ENCODE measurements at places on chromosomes 7 and 10. TPM values are rescaled to one million over a fixed set of nuclear protein-coding genes. Genes with fewer than 3 reads are reported as not detected.

DNA sequence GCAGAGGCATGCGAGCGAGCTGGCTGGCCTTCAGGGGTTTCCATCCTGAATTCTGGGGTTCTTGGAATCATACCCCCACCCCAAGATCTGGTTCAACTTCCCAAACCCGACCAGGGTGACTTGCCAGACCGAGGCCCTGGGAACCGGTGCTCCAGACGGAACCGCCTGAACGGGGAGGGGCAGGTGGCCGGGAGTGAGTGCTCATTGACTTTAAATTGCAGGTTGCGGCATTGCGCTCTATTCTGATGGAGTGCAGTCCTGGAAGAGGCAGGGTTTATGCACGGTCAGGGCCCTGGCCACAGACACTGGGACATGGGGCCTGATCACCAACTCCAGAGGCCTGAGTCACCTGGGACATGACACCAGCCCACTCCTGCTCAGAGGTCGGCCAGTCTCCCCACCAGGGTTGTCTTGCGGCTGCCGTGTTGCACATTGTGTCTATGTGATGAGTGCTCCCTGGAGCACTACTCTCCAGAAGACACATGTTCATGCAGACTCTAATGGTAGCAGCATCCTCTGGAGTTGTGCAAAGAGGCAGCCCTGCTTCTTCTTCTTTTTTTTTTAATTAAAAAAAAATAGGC is 5.8 kb upstream of the DDIT4 start:
- no peaks in the 10 kb centered on the region for H3K36me3 ChIP-seq
- no peak overlapping the region for H3K27ac ChIP-seq
- H3K27me3 ChIP-seq: no peaks in the 10 kb centered on the region
- DNase-seq: no peak
- no peak overlapping the region for H3K4me3 ChIP-seq

Gene AZGP1
- total RNA-seq: not detected

GRCh38 chr10:126905776-126906703 is 812 bp downstream of the DOCK1 start:
- peak overlapping the region; percentile 86 for H3K27ac ChIP-seq
- H3K4me1 ChIP-seq: no peaks in the 10 kb centered on the region
- no peaks in the 10 kb centered on the region for H3K36me3 ChIP-seq
- no peaks in the 10 kb centered on the region for H3K27me3 ChIP-seq
- no peak for DNase-seq
- H3K4me3 ChIP-seq: peak overlapping the region; percentile 60

GRCh38 chr10:119509909-119510451 is 32.5 kb downstream of the RGS10 start:
- H3K4me3 ChIP-seq: no peak overlapping the region
- no peaks in the 10 kb centered on the region for H3K4me1 ChIP-seq
- no peaks in the 10 kb centered on the region for H3K36me3 ChIP-seq
- H3K27ac ChIP-seq: no peak overlapping the region
- H3K27me3 ChIP-seq: no peaks in the 10 kb centered on the region

- H3K36me3 ChIP-seq: no peaks in the 10 kb centered on the region
- no peaks in the 10 kb centered on the region for H3K4me1 ChIP-seq
- H3K27ac ChIP-seq: no peak overlapping the region
- no peaks in the 10 kb centered on the region for H3K27me3 ChIP-seq
- H3K4me3 ChIP-seq: no peak overlapping the region
Measured at GRCh38 chr10:4931587-4931986, 31.6 kb upstream of the AKR1C1 start.

GRCh38 chr7:88368686-88369085 is 62.0 kb upstream of the STEAP4 start:
- H3K27me3 ChIP-seq: no peaks in the 10 kb centered on the region
- no peak for DNase-seq
- H3K27ac ChIP-seq: no peak overlapping the region
- no peaks in the 10 kb centered on the region for H3K4me1 ChIP-seq

Gene FKBP6
- not detected for total RNA-seq

- H3K4me3 ChIP-seq: no peak overlapping the region
- no peak for DNase-seq
- no peak overlapping the region for H3K27ac ChIP-seq
- no peaks in the 10 kb centered on the region for H3K36me3 ChIP-seq
- H3K4me1 ChIP-seq: no peaks in the 10 kb centered on the region
Measured at GRCh38 chr10:4176500-4177281, 391.7 kb upstream of the KLF6 start.

Gene AKR1C1
- 6.3 TPM for total RNA-seq

- peak; percentile 68 for DNase-seq
- no peaks in the 10 kb centered on the region for H3K27me3 ChIP-seq
- peak overlapping the region; percentile 75 for H3K27ac ChIP-seq
- no peak overlapping the region for H3K4me3 ChIP-seq
Measured at GRCh38 chr10:71314028-71314693, 4.9 kb upstream of the SLC29A3 start.

GRCh38 chr10:21385996-21386585 is 139.4 kb downstream of the SKIDA1 start:
- no peaks in the 10 kb centered on the region for H3K4me1 ChIP-seq
- H3K27me3 ChIP-seq: no peaks in the 10 kb centered on the region
- DNase-seq: no peak
- H3K4me3 ChIP-seq: no peak overlapping the region
- no peaks in the 10 kb centered on the region for H3K36me3 ChIP-seq
- no peak overlapping the region for H3K27ac ChIP-seq

Gene NKX1-2
- not detected for total RNA-seq

DNA sequence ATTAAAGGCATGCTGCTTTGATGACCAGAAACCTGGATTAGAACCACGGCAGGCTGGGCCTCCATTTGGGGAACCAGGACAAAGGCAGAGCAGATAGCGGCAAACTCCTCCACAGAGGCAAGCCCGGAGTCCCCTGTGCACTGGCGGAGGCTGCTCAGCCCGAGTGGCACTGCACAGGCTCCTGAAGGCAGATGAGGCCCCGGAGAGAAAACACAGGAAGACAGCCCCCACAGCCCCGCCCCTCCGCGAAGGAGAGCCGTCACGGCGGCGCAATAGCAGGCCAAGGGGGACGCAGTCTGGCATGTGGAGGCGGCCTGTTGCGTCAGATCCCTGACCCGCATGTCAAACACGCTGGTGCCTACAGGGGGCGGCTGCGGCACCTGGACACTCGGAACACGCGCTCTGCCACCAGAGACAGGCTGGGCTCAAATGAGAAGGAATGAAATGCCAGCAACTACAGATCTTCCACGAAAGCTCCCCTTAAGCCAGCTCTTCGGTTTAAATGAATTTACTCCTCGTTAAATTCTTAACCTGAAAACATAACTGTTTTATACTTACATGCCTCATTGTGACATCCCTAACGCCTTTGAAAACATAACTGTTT is 128.5 kb downstream of the MAD1L1 start:
- H3K4me1 ChIP-seq: peaks cover 25% of the 10 kb centered on the region
- peak overlapping the region; percentile 72 for H3K27ac ChIP-seq
- no peaks in the 10 kb centered on the region for H3K36me3 ChIP-seq
- DNase-seq: peak; percentile 94

Gene SSC4D
- total RNA-seq: 1.0 TPM

- H3K4me1 ChIP-seq: no peaks in the 10 kb centered on the region
- H3K27me3 ChIP-seq: no peaks in the 10 kb centered on the region
- H3K4me3 ChIP-seq: no peak overlapping the region
- no peak for DNase-seq
- H3K27ac ChIP-seq: no peak overlapping the region
- no peaks in the 10 kb centered on the region for H3K36me3 ChIP-seq
Measured at GRCh38 chr10:576130-576465, 113.4 kb downstream of the DIP2C start.

- no peaks in the 10 kb centered on the region for H3K4me1 ChIP-seq
- H3K36me3 ChIP-seq: no peaks in the 10 kb centered on the region
- no peak overlapping the region for H3K4me3 ChIP-seq
- H3K27me3 ChIP-seq: no peaks in the 10 kb centered on the region
Measured at GRCh38 chr10:132870426-132870825, 71.9 kb downstream of the CFAP46 start.

- no peaks in the 10 kb centered on the region for H3K36me3 ChIP-seq
- no peaks in the 10 kb centered on the region for H3K4me1 ChIP-seq
- no peak for DNase-seq
- H3K27ac ChIP-seq: no peak overlapping the region
- H3K4me3 ChIP-seq: no peak overlapping the region
Measured at GRCh38 chr10:85864173-85864549, 502.4 kb downstream of the GRID1 start.

Gene LIPN
- total RNA-seq: not detected

- no peaks in the 10 kb centered on the region for H3K36me3 ChIP-seq
- no peak overlapping the region for H3K4me3 ChIP-seq
- H3K4me1 ChIP-seq: no peaks in the 10 kb centered on the region
- no peak for DNase-seq
- H3K27ac ChIP-seq: no peak overlapping the region
Measured at GRCh38 chr10:26453850-26454249, 15.7 kb downstream of the APBB1IP start.
